ENCODE measurements at places on chromosomes 6 and 20.

- DNase-seq = no peak
These were observed 53.1 kb upstream of the ZFP64 start for GRCh38 chr20:52244702-52245101.

- DNase-seq = no peak
These were observed 77.4 kb downstream of the NDUFAF5 start for GRCh38 chr20:13862245-13862644.

DNA sequence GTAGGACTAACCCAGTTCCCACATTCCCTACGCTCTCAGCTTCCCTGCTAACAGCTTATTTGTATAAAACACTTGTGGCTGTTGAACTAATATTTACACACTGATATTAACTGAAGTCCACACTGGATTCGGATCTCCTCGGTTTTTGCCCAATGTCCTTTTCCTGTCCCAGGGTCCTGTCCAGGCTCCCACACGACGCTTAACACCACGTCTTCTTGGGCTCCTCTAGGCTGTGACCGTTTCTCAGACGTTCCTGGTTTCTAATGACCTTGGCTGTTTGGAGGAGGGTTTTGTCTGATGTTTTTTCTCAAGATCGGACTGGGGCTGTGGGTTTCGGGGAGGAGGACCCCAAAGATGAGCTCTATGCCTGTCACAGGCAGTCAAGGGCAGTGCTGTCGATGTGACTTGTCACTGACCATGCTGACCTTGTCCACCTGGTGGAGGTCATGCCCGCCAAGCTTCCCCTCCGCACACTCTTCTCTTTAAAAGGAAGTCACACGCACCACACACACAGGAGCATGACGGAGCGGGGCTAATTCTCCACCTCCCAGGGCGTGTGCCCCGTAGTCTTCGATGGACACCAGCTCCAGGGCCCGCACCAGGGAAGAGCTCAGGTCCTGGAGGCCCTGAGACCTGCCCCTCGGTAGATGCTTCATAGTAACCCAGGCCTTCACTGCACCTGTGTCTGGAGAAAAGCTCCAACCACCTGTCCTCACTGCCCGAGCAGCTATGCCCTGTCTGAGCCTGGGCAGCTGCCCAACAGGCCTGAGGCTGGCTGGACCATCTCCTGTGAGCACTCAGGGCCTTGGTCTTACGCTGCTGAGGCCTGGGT, 72.0 kb downstream of the TTLL2 start:
- no peak for DNase-seq

DNA sequence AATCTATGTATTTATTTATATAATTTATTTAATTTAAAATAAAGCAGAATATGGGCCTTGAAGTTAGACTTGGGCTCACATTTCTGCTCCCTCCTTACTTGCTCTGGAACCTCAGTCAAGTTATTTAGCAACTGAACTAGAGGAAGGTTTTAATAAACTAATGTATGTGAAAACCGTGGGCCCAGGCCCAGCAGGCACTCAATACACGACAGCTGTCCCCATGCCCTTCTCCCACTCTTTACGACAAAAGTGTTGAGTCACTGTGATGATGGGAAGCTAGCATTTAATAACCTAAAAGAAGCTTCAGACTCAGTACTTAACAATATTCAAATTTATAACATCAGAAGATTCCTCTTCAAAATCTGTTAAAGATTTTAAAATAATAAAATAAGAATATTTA, 46.7 kb downstream of the SERAC1 start:
- no peak for DNase-seq

DNA sequence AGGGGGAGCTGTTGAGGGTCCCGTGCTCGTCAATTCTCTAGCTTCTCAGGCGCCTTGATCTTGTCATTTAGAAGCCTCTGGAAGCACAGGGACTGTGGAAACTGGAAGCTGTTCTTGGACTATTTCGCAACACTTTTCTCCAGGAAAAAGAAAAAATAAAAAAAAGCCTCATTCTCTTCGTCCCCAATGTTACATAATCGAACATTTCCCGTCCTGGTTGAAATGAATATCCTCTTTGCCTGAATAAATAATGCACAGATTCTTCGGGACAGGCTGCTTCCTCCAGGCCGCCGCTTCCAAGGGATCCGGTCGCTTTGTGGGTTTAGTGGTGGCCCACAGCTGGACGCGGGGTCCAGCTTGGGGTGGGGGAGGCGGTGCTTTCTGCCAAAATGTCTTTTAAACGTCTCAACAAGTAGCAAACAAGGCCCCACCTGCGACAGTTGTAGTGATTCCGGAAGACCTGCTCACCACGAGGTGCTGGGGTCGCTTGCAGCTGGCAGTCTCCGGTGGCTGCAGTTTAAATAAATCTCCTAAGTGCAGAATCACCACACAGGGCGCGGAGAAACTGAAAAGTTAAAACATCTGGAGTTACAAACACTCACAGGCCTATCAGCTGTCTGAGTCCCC, 125.9 kb upstream of the ESR1 start:
- DNase-seq = no peak

DNA sequence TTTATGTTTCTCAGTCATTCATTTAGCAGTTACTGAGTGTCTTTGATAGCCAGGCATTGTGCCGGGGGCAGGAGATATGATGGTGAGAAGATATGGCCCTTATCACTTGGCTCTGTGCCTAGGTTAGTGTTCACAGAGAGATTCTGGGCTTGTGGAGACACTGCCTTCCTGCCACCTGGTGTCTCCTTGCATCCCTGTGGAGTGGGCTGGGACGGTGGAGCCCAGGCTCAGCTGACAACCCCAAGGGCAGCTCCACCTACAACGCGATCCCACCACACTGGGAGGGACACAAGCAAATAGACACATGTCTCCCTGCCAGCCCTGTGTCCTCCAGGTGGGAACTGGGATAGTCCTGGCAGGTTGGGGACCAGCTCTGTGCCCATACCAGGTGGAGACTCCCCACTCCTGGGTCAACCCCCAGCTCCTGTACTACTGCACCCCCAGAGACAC, 30.3 kb upstream of the VEGFA start:
- no peak for DNase-seq

DNA sequence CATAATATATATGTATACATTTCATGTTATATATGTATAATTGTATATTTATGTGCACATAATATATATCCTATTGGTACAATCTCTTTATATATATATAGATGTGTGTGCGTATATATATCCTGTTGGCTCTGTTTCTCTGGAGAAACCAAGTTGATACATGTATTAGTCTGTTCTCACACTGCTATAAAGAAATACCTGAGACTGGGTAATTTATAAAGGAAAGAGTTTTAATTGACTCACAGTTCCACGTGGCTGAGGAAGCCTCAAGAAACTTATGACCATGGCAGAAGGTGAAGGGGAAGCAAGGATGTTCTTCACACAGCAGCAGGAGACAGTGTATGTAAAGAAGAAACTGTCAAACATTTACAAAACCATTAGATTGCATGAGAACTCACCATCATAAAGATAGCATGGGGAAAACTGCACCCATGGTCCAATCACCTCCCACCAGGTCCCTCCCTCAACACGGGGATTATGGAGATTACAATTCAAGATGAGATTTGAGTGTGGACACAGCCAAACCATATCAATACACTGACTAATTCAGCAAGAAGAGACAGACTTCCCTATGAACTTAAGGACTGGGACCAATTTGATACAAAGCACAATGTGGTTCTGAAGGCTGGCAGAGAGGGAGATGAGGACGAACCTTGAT, 14.0 kb downstream of the CST3 start:
- DNase-seq = no peak

- no peak for DNase-seq
These were observed 10.9 kb downstream of the BANF2 start for GRCh38 chr20:17710379-17711266.

DNA sequence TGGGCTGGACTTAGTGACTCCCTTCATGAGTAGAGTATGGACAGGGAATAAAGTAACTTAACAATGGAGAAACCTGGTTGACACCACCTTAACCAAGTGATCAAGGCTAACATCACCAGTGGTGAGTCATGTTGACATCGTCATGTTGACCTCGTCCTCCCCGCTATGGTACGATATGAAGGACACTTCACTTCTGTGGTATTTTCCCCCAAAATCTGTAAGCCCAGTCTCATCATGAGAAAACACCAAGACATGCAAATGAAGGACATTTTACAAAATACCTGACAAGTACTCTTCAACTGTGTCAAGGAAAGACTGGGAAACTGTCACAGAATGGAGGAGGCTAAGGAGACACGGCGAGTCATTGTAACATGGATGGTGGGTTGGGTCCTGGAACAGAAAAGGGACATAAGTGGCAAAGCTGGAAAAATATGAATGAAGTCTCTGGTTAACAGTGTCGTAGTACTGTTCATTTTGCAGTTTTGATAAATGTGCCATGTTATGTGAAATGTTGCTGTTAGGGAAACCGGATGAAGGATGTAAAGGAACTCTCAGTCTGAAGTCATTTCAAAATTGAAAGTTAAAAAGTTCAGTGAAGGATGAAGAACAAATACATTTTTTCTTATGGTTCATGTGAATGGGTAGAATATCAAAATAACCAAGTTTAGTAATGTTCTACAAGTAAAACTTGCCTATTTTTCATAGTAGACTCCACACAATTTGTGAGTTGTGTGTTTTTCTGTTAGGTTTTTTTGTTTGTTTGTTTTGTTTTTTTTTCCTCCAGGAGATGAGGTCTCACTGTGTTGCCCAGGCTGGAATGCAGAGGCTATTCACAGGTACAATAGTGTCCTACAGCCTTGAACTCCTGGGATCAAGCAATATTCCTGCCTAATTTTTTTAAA, 247.5 kb downstream of the TMEM242 start:
- DNase-seq = no peak

GRCh38 chr6:141056945-141057625, 1075.6 kb upstream of the GJE1 start:
- DNase-seq = no peak

DNA sequence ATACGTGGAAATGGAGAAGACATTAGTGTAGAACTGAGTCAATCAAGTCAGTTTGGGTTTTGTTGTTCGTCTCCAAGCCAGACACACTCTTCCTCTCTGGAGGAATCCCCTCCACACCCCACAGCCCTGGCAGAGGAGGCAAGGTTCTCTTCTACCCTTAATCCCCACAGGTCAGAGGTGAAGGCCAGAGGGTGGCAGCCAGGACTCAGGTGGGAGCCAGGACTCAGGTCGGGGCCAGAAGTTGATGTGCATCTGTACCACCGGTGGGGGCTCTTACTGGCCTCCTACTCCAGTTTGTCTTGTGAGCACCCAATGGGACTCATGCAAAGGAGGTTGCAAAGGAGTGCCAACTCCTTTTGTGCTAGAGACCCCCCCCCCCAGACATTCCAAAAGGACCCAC, 126.4 kb downstream of the TBXT start:
- no peak for DNase-seq

DNA sequence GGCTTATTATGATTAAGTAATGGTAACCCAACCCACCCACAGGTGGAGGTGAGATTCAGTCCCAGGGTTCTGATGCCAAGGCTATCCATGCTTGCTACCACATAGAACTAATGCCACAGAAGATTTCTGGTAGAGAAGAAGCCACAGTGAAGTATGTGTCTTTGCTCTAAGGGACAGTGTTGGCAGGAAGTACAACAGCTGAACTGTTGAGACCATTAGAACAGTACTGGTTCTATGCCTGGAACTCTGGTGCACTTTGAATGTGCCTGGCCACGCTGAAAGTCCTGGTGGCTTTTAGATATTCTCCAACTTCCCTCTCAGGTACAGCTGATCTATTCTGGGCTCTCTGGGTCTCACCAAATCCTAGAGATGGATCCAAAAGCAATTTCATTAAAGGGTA, 7.8 kb downstream of the STX7 start:
- DNase-seq = no peak

DNA sequence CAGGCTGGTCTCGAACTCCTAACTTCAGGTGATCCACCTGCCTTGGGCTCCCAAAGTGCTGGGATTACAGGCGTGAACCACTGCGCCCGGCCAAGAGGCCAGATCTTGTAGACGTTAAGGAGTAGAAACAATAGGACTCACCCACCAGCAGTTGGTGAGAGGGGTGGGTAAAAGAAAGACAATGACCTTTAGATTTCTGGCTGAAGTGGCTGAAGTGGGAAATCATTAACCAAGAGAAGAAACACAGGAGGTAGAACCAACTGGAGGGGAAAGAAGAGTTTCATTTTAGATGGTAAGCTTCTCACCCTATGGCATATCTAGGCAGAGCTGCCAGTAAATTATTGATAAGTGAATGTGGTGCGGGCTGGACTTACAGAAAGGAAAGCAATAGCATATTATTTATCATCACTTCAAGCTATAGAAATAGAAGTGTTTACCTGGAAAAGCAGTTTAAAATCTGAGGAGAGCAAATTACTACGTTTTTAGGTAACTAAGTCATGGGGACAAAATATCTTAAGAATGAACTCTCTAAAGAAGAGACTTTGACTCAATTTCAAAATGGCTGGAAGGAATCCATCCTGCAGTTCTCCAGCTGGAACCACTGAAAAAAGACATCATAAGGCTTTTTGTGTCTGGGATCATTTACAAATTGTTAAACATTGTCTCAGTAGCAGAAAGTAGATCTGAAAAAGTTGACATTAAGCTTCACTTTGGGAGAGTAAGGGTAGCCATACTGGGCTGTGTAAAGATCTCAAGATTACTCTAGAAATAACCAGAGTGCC, 109.6 kb downstream of the ALDH8A1 start:
- DNase-seq = no peak

- DNase-seq = no peak
These were observed 108.9 kb downstream of the COL12A1 start for GRCh38 chr6:75096966-75097365.

DNA sequence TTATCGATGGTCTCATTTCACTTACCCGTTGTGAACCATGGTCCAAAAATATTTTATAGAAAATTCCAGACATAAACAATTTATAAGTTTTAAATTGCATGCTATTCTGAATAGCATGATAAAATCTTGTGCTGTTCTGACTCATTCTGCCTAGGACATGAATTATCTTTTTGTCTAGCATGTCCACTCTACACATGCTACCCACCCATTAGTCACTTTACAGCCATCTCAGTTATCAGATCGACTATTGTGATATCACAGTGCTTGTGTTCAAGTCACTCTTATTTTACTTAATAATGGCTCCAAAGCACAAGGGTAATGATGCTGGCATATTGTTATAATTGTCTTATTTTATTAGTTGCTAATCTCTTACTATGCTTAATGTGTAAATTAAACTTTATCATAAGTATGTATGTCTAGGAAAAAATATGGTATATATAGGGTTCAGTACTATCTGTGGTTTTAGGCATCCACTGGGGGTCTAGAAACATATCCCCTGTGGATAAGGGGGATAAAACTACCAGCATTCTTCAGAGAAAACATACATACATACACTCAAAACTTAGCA, 252.0 kb upstream of the HTR1E start:
- no peak for DNase-seq

GRCh38 chr6:129672881-129673631, 36.9 kb downstream of the ARHGAP18 start:
- DNase-seq = peak; percentile 80

- DNase-seq = no peak
These were observed 462.9 kb downstream of the COL12A1 start for GRCh38 chr6:74742793-74743508.

DNA sequence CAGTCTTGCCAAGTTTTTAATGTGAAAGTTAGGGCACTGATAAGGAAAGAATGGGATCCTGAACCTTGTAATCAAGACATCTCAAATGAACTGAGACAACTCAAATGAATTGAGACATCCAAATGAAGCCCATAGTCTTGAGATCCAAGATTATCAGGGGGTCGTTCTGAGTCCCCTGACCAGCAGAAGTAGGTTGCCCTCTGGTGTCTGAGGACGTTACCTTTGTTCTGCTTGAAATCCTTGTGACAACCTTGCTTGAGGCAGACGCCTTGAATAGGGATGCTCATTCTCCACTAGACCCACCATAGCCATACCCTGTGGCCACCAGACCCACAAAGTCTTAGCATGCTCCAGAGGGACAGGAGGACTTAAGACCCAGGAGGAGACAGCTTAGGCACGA, 37.7 kb downstream of the ZBTB9 start:
- DNase-seq = no peak

All from LoVo (cell line).